ENCODE measurements at places on chromosomes 12 and 14.

DNA sequence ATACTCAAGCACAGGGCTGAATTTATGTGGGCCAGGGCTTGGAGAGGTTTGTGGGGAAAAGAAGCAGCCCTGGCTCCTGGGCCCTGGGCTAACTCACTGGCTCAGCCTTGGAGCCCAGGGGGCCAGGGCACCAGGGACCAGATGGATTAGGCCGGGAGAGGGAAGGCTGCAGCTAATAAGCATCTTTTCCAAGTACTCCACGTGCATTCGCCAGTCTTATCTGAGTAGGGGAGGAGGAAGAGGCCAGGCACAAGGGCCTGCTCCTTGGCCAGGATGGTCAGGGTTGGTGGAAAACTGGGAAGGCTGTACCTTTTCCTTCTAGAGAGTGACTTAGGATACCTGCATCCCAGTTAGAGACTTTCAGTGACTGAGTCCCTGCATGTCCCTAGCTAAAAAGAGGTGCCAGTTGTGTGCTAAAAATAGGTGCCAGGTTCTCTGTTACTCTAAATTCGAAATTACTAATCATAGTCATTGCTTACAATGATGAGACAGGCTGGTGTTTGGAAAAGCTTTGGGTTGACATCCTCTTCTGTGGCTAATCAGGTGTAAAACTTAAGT, 1.3 kb downstream of the GLRX5 start:
- no peak for DNase-seq

DNA sequence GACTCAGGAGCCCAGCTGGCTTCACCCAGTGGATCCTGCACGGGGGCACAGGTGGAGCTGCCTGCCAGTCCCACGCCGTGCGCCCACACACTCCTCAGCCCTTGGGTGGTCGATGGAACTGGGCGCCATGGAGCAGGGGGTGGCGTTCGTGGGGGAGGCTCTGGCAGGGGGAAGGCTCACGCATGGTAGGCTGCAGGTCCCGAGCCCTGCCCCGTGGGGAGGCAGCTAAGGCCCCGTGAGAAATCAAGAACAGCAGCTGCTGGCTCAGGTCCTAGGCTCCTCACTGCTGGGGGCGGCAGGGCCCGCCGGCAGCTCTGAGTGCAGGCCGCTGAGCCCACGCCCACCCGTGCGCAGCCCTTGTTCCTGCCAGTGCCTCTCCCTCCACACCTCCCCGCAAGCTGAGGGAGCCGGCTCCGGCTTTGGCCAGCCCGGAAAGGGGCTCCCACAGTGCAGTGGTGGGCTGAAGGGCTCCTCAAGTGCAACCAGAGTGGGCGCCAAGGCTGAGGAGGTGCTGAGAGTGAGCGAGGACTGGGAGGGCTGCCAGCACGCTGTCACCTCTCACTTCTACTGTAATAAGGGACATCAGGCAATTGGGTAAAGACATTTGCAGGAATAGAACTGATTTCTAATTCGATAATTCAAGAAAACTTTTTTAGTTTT, 115.4 kb downstream of the TMTC2 start:
- no peak for DNase-seq

DNA sequence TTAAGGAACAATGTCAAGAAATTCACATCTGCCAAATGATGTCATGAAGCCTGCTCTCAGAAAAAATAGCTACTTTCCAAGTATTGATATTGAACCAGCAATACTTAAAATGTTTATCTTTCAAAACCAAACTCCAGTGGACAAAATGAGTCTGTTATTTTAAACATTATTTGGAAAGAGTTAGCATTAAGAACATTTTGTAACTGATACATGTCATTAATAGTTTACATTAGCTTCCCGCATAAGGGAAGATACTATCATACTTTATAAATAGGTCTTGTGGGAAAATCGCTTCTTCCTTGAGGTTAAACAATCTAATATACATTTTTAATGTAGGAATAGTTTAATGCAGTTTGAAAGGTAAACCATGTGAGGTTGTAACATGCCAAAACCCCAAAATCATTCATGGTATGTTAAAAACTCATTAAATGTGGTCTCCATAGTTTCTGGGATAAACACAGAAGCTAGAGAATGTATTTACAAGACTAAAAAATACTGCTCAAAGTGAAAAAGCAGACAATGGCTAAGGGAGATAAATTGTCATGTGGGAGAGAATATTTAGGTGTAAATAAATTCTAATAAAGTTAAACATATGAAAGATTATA, 73.4 kb upstream of the ATP2B1 start:
- no peak for DNase-seq

DNA sequence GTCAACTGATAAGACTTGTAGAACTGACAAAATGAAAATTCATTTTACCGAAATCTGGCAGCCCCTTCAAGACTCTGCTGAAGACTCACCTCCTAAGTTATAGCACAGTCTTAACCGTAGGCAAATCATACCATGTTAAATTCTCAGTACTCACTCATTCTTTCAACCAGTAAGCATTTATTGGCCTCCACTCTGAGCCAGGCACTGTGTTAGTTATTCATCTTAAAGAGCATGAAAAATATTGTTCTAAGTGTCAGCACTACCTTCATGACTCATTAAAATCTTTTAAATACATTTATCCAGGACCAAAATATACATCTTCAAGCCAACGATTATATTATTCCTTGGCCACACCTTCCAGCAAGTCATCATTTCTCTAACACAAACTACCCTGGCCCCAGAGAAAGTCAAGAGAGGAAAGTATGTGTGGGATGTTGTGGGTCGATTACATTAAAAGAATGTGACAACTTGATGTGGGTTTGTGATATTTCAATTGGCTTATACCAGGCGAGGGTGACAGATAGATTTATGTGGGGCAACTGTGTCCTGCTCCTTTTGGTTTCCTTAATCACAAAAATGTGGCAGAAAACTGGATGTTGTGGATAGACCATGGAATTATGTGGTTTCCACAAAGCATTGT, 55.0 kb downstream of the TMEM30B start:
- no peak for DNase-seq

- peak; percentile 58 for DNase-seq
Observed at GRCh38 chr14:32709027-32709426, 229.7 kb upstream of the NPAS3 start.
